CD8-positive, alpha-beta memory T cell (primary cell): ENCODE measurements at places on chromosomes 7 and 10.

GRCh38 chr7:123348690-123349089 is 148.9 kb upstream of the SLC13A1 start:
- no peak for DNase-seq

DNA sequence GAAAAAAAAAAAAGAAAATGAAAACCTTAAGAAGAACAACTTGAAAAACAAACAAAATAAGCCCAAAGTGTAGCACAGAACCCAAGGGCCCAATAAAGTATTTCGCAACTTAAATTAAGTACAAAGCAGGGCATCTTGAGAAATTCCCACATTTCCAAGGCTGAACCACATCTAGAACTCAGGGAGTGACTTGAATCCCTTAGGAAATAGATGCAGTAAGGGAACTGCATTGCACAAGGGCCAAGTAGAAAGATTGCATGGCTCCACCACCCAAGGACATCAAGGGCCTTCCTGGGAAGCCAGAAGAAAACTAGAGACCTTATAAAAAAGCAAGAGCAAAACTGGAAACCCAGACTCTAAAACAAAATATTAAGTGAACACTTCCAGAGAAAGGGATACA is 352.7 kb downstream of the CXCL12 start:
- no peak for DNase-seq

GRCh38 chr10:91694170-91694794 is 61.4 kb upstream of the PPP1R3C start:
- no peak for DNase-seq

- DNase-seq = no peak
Measured at GRCh38 chr7:4556868-4557793, 125.0 kb upstream of the FOXK1 start.

DNA sequence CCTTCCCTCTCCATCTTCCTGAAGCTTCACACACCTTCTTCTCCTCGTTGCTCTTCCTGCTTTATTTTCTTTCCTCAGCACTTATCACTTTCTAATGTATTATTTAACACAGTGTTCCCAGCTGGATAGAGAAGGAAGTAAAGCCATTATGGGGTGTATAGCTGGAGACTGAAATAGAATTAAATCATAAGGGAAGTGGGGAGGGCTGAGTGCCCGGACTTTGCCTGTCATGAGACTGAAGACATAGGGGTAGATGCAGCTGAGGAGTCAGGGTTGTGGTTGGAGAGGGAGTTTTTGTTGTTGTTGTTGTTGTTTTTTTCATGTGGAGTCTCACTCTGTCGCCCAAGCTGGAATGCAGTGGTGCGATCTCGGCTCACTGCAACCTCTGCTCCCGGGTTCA is 65.3 kb downstream of the GALNT11 start:
- no peak for DNase-seq

DNA sequence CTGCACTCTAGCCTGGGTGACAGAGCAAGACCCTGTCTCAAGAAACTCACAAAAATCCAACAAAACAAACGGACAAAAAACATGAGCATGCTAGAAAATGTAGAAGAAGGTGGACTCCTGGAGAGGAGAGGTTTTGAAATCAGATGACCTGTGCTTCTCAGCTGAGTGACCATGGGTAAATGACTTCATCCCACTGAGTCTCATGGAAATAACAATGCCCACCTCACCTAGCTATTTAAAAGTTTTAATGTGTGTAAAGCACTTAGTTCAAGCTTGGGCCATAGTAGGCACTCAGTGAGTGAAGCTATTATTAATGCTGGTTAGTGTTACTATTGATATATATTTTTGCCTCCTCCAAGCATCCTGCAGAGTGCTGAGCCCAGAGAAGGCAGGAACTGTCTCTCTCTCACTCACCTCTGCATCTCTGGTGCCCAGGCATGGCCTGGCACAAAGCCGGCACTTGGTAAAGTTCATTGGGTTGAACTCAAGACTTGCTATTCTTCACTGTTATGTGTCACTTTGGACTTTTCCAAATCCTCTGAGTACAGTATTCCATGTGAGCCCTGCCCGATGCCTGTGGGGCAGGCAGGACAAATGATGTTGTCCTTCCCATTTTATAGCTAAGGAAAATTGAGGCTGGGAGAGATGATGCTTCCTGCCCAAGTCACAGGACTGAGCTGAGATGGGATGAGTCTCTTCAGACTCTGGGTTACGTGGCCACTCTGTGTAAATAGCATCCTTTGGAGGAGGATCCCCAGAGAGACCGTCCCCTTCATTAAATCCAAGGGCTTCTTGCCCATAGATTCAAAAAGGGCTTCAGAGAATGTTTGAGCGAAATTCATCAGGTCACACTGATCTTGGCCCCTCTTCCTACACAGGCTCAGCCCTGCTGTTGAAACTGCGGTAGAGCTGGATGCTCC is 81.4 kb upstream of the EMX2 start:
- no peak for DNase-seq

DNA sequence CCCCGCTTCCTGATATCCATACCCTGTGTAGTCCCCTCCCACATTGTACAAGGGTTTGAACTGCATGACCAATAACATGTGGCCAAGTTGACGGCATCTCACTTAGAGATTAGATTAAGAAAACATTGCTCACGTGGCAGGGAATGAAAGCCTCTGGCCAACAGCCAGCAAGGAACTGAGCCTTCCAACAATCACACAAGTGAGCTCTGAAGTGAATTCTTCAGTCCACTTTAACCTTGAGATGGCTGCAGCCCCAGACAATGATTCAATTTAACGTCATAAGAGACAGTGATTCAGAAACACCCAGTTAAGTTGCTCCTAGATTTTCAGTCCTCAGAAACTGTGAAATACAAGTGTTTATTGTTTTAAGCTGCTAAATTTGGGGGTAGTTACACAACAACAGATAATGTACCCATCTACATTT is 165.9 kb upstream of the PLXNA4 start:
- DNase-seq = no peak

GRCh38 chr7:143229054-143229790 is 7.4 kb downstream of the TAS2R40 start:
- DNase-seq = no peak

GRCh38 chr7:106625678-106626301 is 35.2 kb downstream of the CCDC71L start:
- DNase-seq = no peak

DNA sequence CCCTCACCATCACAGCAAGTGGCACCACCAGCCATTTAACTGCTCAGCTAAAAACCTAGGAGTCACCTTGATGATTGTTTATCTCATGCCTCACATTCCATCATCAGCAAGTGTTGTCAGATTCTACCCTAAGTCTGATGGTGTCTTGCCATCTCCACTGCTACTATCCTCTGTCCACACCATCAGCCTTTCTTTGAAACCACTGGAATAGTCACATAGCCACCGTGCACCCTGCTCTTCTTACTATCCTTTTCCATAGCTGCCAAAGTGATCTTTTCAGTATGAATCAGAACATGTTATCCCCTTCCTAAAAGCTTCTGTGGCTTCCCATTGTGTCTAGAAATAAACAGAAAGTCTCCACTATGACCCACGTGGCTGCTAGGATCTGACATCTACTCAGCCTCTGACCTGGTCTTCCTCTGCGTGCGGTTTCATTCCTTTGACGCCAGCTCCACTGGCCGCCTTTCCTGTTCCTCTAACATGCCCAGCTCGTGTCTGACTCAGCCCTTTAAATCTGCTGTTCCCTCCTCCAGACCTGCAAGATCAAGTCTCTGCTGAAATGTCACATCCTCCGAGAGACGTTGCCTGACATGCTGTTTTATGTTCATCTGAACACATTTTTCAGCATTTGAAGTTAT is 16.5 kb upstream of the CHN2 start:
- DNase-seq = no peak

DNA sequence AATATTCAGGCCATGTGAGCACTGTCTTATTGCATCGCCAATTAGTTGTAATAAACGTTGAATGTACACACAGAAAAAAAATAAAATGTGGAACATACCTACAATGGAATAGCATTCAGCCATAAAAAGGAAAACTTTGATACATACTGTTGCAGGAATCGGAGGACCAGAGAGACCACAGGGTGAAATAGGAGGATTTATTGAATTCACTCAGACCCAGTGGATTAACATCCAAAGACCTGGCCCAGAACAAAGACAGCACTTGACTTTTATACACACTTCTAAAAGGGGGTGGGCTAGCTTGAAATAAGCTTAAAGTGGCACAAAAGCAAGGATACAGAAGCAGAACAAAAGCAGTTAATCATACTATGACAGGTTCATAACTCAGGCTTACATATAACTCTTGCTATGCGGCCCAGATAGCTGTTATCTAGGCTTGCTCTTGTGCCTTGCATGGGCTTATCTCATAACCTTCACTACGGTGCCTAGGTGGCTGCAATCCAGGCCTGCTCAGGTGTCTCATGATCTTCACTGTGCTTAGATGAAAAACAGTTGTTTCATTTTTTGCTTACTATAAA is 292.2 kb upstream of the TAC1 start:
- no peak for DNase-seq

- no peak for DNase-seq
Measured at GRCh38 chr10:3895045-3895631, 110.1 kb upstream of the KLF6 start.

DNA sequence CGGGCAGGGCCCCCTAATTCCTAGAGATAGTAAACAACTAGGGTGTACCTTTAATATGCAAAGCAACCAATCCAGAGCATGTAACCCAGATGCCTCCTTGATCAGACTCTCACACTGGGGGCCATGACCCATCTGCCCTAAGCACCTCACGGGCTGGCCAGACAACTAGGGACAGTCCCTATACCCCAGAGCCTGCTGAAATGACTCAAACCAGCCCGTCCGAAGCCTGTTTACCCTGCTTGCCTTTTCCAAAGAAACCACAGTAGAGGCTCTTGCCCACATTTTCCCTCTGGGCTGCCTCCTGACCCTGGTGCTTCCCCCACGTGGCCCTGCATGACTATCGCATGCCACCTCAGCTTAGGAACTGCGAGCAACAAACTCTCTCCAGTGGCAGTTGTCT is 46.2 kb downstream of the RGS10 start:
- no peak for DNase-seq

DNA sequence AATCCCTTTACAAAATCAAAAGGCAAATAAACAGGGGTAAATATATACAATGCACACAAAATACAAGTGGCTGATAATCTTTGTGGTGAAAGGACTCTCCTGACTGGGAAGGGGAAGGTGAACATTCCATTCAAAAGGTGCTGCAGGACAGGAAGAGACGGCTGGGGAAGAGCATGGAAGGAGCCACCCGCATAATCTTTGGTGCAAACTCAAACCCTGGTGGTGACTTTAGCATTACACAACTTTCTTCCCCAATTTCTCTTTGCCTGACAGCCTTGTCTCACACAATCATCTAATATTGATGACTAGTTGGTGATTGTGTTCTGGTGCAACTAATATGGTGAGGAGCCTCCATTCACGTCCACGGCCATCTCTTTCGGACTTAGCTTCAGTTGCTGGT is 117.0 kb upstream of the EGFR start:
- no peak for DNase-seq

- no peak for DNase-seq
Measured at GRCh38 chr10:92688573-92688926, 1.2 kb upstream of the HHEX start.

DNA sequence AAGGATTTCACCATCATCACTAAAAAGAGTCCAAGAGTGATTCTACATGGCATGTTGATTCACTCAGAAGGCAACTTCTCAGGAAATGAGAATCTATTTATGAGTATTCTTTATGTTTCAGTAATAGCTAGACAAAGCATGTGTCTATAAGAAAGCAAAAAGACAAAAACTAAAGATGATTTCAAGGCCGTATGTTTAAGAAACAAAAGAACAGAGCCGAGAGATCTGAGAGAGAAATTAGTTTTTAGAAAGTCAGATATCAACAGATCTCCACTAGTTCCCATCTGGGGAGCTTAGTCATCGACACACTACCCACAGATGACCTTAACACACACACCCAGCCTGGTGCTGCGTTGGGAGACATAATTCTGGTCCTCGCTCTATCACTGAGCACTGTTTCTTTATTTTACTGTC is 21.0 kb downstream of the PIP4K2A start:
- DNase-seq = no peak

GRCh38 chr10:3412071-3412582 is 239.5 kb upstream of the PITRM1 start:
- DNase-seq = no peak

DNA sequence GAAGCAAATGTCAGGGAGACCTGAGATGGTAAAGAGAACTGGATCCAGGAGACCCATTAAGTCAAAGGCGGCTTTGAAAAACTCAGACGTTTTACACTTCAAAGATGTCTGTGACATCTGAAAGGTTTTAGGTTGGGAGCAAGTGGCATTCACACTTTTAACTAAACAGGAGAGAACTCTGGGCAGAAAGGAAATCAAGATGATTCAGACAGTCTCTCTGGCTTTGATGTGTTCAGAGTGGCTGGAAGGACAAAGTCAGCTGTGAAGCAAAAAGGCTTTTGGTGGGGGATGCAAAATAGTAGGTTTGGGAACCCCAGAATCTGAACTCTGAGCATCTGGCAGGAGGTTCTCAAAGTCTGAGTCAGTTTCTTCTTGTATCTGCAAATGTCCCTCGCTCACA is 66.6 kb downstream of the PRKCQ start:
- DNase-seq = no peak

- no peak for DNase-seq
Measured at GRCh38 chr7:116493449-116493848, 6.1 kb upstream of the CAV2 start.

- DNase-seq = no peak
Measured at GRCh38 chr10:6877722-6878392, 297.8 kb upstream of the PRKCQ start.

DNA sequence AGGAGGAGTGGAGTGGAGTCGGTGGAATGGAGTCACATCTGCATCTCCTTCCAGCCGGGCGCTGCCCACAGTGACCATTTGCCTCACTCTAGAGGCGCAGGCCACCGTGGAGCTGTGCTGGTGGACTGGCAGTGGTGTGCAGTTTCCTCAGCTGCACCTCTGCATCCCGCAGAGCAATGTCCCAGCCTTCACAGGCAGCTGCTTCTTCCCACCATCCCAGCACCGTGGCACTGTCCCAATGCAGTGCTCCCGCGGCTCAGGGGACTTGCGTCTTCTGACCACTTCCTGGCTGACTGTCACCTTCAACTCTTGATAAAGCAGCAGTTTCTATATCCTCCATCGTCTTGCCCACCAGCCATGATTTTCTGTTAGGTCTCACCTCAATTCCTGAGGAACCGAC is 90.3 kb upstream of the SFMBT2 start:
- DNase-seq = no peak

- no peak for DNase-seq
Measured at GRCh38 chr10:112728118-112728883, 221.7 kb upstream of the TCF7L2 start.

DNA sequence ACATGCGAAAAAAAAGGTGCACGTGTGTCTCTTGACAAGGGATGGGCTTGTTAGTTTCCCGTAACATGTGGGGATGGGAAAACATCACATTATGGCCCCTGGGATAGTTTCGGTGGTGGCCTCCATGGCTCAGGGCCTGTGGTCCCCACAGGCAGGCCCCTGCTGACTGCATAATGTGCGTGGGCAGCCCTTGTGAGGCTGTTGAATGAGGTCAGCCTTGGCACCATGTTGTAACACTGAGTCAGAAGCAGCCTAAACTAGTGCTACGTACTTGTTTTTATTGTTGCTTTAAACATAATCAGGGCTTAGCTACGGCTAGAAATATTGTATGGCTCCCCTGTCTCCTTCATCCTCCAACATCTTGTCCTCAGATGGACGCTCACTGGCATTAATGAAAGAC is 80.6 kb downstream of the BEND7 start:
- DNase-seq = no peak

- DNase-seq = no peak
Measured at GRCh38 chr10:29622382-29622922, 12.3 kb downstream of the SVIL start.

- no peak for DNase-seq
Measured at GRCh38 chr10:72235544-72236279, 19.6 kb upstream of the ASCC1 start.

GRCh38 chr7:157309988-157310668 is 26.7 kb upstream of the DNAJB6 start:
- DNase-seq = no peak
